ENCODE measurements at places on chromosomes 6 and 20.

- no peak for DNase-seq
These were observed 17.2 kb downstream of the SNX14 start for GRCh38 chr6:85576476-85576875.

DNA sequence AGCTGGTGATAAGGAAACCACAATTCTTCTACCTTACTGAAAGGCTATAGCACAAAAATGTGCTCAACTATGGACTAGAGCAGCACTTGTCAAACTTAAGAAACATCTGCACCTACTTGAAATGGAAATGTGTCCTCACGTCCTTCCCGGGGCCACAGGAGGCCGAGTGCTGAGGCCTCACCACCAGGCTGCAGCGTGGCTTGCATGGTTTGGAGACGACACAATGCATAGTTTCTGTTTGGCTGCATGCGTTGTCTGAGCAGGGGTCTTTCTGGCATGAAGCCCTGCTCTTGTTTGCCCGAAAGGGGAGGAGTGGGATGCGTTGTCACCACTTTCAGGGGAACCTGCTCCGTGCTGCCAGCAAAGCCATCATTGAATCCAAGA, 228.8 kb downstream of the TTLL2 start:
- no peak for DNase-seq

- no peak for DNase-seq
These were observed 306.4 kb downstream of the CD83 start for GRCh38 chr6:14423955-14424354.

- no peak for DNase-seq
These were observed 59.9 kb downstream of the NUDT3 start for GRCh38 chr6:34332251-34333198.

DNA sequence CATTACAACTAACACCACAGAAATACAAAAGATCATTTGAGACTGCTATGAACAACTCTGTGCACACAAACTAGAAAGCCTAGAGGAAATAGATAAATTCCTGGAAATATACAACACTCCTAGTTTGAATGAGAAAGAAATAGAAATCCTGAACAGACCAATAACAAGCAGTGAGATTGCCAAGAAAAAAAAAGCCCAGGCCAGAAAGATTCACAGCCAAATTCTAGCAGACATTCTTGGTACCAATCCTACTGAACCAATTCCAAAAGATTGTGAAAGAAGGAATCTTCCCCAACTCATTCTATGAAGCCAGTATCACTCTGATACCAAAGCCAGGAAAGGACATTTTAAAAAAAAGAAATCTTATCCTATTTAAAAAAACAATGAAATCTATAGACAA, 7.0 kb upstream of the CDK19 start:
- no peak for DNase-seq

- no peak for DNase-seq
These were observed 37.4 kb upstream of the SNRPB2 start for GRCh38 chr20:16692442-16692841.

DNA sequence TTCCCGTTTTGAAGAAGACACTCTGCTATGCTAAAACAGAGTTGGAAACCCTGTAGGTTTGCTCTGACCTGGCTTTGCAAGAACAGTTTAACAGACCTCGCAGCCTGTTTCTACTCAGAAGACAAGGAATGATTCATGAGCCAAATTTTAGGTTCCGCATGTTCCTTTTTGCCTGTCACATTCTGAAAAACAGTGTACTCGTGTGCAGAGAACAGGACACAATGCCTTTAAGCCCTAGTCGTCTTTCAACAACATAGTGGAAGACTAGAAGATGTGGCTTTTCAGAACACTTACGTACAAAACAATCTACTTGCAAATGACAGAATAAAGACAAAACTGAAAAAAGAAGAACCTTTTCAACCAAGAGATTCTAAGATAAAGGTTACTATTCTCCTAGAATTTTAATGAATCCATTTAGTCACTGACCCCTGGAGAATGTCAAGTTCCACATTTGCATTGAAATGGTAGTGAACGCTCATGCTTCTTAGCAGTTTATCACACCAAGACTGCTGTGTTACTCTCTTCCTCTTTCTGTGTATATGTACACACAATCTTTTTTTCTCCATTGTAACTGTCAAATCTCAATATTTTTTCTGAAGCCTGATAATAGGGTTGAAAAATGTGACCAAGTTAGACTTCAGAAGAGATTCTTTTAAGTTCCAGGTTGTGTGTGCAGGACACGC, 220.7 kb upstream of the NRSN1 start:
- DNase-seq = no peak

GRCh38 chr6:111444794-111445193, 38.2 kb downstream of the REV3L start:
- DNase-seq = no peak

- no peak for DNase-seq
These were observed 161.4 kb downstream of the TBXT start for GRCh38 chr6:166005944-166006899.

Measured in naive thymus-derived CD8-positive, alpha-beta T cell (primary cell).